ENCODE measurements at places on chromosomes 2 and 18. TPM values are rescaled to one million over a fixed set of nuclear protein-coding genes. Genes with fewer than 3 reads are reported as not detected.

Gene POTEJ
- not detected for total RNA-seq

- no peaks in the 10 kb centered on the region for H3K27me3 ChIP-seq
- H3K36me3 ChIP-seq, result no peaks in the 10 kb centered on the region
- DNase-seq, result no peak
- no peaks in the 10 kb centered on the region for H3K4me1 ChIP-seq
These were observed 16.9 kb downstream of the ZNF236 start for GRCh38 chr18:76839086-76839794.

Gene OR6B2
- total RNA-seq, result not detected

Gene EN1
- total RNA-seq, result not detected

Gene UGT1A9
- total RNA-seq, result 12.3 TPM

Gene TLX2
- 1.7 TPM for total RNA-seq

- DNase-seq, result no peak
- no peak overlapping the region for H3K27ac ChIP-seq
- no peaks in the 10 kb centered on the region for H3K27me3 ChIP-seq
- no peak overlapping the region for H3K4me3 ChIP-seq
- H3K4me1 ChIP-seq, result no peaks in the 10 kb centered on the region
These were observed 19.9 kb downstream of the RHBDD1 start for GRCh38 chr2:226855787-226856186.

All from Peyer's patch (tissue), 4 donors.